ENCODE measurements at places on chromosomes 5 and 9. TPM values are rescaled to one million over a fixed set of nuclear protein-coding genes. Genes with fewer than 3 reads are reported as not detected.

Gene RNF20
- total RNA-seq, result 32.9 TPM

Gene TSSK1B
- 0.12 TPM for total RNA-seq

Gene SGCD
- total RNA-seq, result 24.2 TPM

Gene TTC1
- 38.6 TPM for total RNA-seq
